ENCODE measurements at places on chromosomes 1 and 21.

- DNase-seq, result no peak
These were observed 3.5 kb downstream of the C1orf116 start for GRCh38 chr1:207028884-207029650.

DNA sequence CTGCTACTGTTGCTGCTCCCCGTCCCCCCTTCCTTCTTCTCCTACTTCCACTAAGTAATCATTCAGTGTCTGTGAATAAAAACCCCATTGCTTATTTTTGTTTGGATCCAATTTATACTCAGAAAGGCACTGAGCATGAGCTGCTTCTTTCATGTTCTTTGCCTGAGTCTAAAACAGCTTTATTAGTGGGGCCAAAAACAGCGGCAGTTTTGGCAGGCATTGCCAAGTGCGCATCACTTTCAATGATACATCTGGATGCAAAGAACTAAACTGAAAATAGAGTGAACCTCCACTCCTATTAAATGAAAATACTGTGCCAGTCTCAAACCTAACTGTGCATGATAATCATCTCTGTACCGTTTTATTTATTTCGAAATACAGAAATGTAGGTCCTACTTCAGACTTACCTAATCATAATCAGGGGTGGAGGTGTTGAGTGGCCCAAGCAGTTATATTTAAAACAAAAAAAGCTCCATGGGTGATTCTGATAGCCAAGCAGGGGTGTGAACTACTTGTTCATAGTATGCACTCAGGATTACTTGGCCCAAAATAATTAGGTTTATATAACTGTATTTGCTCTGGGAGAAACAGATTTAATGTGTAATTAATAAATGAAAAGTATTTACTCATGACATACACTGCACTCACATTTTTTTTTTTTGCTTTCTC, 48.4 kb downstream of the NEK7 start:
- no peak for DNase-seq

- DNase-seq, result no peak
These were observed 4.4 kb upstream of the MAPKAPK2 start for GRCh38 chr1:206680279-206680678.

DNA sequence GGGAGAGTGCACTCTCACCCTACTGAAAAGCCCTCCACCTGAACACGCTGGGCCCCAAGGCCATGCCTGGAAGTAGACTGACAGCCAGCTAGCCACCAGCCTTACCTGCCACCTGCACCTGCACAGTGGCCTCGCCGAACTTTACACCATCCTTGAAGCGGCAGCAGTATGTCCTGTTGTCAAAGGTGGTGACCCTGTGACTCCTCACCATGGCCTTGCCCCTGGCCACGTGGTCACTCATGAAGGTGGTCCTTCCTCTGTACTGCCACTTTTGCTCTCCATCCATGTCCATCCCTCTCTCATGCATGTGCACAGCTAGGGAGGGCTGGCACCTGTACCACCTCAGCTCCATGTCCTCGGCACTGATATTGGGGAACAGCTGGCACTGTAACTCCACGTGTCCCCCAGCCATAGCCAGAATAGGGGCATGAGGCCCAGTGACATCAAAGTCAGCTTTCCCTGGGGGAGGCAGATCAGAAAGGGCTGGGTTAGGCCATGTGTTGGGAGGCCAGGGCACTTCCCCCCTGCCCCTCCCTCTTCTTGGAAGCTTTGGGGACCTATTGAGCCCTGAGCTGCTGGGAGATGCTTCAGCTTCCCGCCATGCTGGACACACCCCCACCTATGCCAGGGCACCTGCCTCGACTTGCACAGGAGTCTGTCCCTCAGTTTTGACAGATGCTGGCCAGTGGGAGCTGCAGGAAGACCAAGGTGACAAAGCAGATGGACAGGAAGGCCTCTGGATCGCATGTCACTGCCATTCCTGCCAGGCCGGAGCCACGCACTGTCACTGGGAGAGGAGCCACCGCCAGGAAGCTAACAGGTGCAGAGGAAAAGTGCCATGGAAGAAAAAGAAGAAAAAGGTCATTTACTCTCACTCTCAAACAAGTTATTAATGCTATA, 24.6 kb downstream of the RNF187 start:
- DNase-seq, result no peak

DNA sequence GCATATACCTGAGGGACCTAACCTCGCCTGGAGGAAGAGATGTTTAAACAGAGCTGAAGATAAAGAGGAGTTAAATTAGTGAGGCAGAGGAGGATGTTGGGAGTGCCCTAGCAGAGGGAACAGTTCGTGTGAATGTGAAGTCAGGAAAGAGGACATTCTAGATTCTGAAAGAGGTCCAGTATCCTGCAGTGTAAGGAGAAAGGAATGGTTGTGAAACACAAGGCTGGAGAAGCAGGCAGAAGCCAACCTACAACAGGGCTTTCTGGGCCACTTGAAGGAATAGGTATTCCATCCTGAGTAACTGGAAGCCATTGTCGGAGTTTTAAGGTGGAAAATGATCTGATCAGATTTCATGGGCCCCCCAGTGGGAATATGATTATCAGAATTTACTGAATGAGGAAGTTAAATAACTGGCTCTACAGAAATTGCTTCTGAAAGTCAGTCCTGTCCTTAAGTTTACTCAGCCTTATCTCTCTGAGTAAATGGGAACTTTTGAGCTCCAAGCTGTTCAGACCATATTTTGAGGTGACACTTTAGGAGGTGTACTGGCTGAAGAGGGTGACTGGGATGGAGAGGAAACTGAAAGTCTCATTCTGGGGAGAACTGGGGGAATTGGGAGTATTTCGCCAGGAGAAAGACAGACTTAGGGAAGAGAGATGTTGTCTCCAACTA, 24.4 kb upstream of the FAAH start:
- no peak for DNase-seq

GRCh38 chr1:58282623-58283387, 263.7 kb downstream of the OMA1 start:
- DNase-seq, result no peak

GRCh38 chr1:162056043-162056442, 13.4 kb upstream of the NOS1AP start:
- DNase-seq, result peak; percentile 14

DNA sequence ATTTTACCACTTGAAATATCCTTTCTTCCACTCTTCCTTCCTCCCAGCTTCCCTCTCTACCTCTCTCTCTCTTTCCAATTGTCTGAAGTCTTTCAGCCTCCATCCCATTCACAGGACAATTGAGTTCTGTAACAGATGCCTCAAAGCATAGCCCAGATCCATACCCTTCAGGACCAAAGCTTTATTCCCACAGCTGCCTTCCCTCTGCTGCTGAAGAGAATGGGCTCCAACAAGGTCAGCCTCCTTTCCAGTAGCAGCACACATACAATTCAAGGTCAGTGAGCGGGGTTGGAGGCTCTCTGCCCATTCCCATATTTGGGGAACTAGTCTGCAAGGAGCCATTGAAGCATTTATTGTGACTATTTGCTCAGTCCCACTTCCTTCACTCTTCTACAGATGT, 179.9 kb downstream of the DPYD start:
- DNase-seq, result no peak

DNA sequence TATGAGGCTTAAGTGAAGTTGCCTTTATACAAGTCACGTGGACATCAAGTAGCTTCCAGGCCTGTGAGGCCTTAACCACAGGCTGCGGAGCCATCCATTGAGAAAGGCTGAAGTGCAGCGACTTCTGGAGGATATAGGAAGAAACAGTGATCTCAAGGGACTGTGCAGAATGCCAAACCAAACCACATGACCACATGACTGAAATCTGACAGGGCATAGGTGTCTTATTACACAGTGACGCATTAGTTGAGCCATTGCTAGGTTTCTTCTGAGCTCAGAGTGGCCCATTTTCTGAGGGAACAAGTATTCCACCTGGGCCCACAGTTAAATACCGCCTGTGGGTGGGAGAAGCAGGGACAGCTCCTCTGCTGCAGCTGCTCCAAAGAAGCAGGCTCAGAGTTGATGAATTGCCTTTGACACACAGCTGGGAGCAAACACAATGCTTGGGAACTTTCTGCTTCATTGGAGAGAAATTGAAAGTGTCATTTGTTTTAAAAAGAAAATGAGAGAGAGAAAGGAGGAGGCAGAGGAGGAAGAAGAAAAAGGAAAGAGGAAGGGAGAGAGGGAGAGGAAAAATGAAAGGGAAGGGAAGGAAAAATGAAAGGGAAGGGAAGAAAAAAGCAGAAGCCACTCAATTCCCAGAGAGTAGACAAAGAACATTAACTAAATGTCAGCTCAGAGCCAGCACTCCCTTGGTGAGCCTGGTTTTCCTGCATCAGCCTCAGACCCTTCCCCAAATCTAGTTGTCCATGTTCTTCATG, 94.4 kb downstream of the COLGALT2 start:
- no peak for DNase-seq

- DNase-seq, result no peak
These were observed 2.1 kb downstream of the SASS6 start for GRCh38 chr1:100130552-100131077.

- no peak for DNase-seq
These were observed 19.1 kb upstream of the ANGPTL7 start for GRCh38 chr1:11170102-11170501.
